ENCODE measurements at places on chromosomes 3 and 15. TPM values are rescaled to one million over a fixed set of nuclear protein-coding genes. Genes with fewer than 3 reads are reported as not detected.

The DNAJA4 gene
- total RNA-seq: not detected

The ZIC4 gene
- total RNA-seq: not detected

The NOX5 gene
- 0.31 TPM for total RNA-seq

The C3orf80 gene
- total RNA-seq: 2.3 TPM

The NLGN1 gene
- not detected for total RNA-seq

The RASSF1 gene
- total RNA-seq: 20.4 TPM

The NEK10 gene
- 1.2 TPM for total RNA-seq

The IGSF11 gene
- 3.9 TPM for total RNA-seq

The CYP8B1 gene
- not detected for total RNA-seq

The BNC1 gene
- total RNA-seq: 0.52 TPM

The UROC1 gene
- total RNA-seq: not detected

The CCNB2 gene
- total RNA-seq: 114 TPM

The EPHB3 gene
- 0.34 TPM for total RNA-seq

The SCN11A gene
- total RNA-seq: not detected

The HACL1 gene
- total RNA-seq: 25.5 TPM

The SH3GL3 gene
- 0.73 TPM for total RNA-seq

The PDHB gene
- 61.2 TPM for total RNA-seq

The A4GNT gene
- total RNA-seq: not detected

The MORC1 gene
- not detected for total RNA-seq

The NMD3 gene
- total RNA-seq: 68.7 TPM

The DUOXA2 gene
- total RNA-seq: not detected

The LRRFIP2 gene
- 54.8 TPM for total RNA-seq

The GOLGA6B gene
- not detected for total RNA-seq

The FBXO22 gene
- 87.7 TPM for total RNA-seq

Measured in A549 treated with CpdA at 1 μM for 4 hours (cell line).